Spinal cord (tissue), 10 donors: ENCODE measurements at places on chromosomes 16 and 17. TPM values are rescaled to one million over a fixed set of nuclear protein-coding genes. Genes with fewer than 3 reads are reported as not detected.

- DNase-seq: no peak
Measured at GRCh38 chr17:57935833-57936807, 19.1 kb downstream of the CUEDC1 start.

Gene SNAI3
- 0.30 TPM for total RNA-seq

- no peak for DNase-seq
Measured at GRCh38 chr16:28989363-28989762, 4.5 kb downstream of the LAT start.

- DNase-seq: no peak
Measured at GRCh38 chr17:34606763-34607162, 27.4 kb downstream of the TMEM132E start.

- DNase-seq: no peak
Measured at GRCh38 chr16:31093132-31093703, 1.4 kb downstream of the VKORC1 start.
